Activated CD4-positive, alpha-beta T cell treated with anti-CD3 and anti-CD28 coated beads for 4 hours (primary cell): ENCODE measurements at places on chromosomes 6 and 20.

DNA sequence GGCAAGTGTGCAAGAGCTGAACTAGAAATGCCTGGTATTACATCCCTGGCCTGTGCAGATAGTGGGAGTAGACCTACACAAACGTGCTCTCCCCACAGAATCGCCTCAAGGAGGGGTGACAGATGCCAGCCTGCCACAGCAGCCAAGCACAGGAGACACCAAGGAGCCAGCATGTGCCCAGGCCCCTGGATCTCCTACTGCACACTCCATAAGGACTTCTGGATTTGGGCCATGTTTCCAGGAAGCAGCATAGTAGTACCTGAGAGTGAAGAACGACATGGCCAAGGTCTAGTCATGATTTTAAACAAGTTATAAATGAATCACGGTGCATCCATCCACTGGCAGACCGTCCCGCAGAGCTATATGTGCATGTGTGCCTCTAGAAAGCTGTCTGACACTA lies 232.2 kb downstream of the SYNDIG1 start:
- DNase-seq: no peak

- DNase-seq: no peak
Observed at GRCh38 chr20:46182276-46183200, 64.4 kb downstream of the CD40 start.

- peak; percentile 58 for DNase-seq
Observed at GRCh38 chr20:667351-668034, 8.1 kb downstream of the SCRT2 start.

DNA sequence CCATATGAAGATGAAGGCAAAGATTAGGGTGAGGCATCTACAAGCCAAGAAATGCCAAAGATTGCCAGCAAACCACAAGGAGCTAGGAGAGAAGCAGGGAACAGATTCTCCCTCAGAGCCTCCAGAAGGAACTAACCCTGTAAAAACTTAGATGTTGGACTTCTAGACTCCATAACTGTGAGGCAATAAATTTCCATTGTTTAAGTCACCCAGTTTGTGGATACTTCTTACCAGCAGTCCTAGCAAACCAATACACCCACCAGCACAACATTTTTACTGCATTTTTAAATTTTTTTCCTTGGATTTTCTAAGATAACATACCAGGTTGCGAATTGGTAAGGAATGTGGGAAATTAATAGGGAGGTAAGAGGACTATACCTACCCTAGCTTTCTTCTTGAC lies 47.8 kb upstream of the EYA4 start:
- DNase-seq: no peak

GRCh38 chr6:13256266-13257001 lies 71.9 kb downstream of the TBC1D7 start:
- no peak for DNase-seq

DNA sequence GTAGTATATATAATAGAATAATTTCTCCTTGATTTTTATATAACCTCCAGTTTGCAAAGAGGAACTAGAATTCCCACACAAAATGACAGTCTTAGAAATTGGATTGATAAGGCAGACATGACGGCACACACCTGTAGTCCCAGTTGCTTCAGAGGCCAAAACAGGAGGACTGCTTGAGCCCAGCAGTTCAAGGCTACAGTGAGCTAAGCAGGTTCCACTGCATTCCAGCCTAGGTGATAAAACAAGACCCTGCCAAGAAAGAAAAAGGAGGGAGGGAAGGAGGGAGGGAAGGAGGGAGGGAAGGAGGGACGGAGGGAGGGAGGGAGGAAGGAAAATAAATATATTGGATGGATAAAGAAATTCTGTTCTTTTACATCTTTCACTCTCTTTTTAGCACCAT lies 77.6 kb upstream of the SASH1 start:
- no peak for DNase-seq

DNA sequence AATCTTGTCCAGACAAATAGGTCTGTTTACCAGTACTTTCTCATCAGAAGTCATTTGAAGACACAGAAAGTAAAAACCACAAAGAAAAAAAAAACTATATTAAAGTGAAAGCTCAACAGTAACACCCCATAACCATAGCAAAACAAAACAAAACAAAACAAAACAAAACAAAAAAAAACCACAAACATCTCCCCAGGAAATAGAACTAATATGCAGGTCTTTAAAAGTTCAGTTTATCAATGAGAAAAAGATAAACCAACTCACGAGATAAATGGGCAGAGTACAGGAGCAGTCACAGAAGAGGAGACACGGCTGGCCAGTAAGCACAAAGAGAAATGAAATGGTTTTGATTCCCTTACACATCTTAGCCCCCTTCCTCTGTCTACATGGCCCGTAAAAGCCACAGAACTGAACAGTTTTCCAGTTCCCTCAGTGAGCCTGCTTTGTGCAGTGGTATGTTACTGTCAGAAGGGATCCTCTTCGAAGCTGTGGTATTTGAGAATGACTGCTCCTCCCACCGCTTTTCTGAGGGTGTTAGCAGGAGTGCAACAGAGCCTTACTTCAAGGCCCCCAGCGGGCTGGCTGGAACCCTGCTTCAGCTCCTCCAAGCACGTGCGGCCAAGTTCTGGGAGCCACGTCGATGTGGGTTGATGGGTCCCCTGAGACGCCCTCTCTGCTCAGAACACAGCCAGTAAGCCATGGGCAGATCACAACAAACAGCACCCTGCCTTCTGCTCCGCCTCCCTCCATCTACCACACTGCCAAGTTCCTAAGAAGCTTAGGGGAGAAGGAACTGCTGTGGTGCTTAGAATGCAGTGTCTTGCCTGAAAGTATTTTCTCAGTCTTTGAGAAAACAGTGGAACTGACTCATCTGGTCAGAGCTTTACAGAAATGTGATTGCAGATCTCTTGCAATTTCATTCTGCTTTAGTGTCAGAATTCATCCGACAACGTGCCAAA lies 14.0 kb downstream of the UST start:
- DNase-seq: no peak

- peak; percentile 43 for DNase-seq
Observed at GRCh38 chr6:32622545-32623401, 14.4 kb upstream of the HLA-DQA1 start.
